ENCODE measurements at places on chromosomes 11 and 22.

- peak; percentile 81 for DNase-seq
These were observed 83.7 kb downstream of the RPL27A start for GRCh38 chr11:8766043-8766987.

- DNase-seq = no peak
These were observed 69.2 kb upstream of the SHANK2 start for GRCh38 chr11:71321433-71322191.

- DNase-seq = no peak
These were observed 663 bp upstream of the BUD13 start for GRCh38 chr11:116773203-116774097.

- no peak for DNase-seq
These were observed 843.0 kb downstream of the TBC1D22A start for GRCh38 chr22:47605441-47605840.
